ENCODE measurements at places on chromosomes 6 and 20. TPM values are rescaled to one million over a fixed set of nuclear protein-coding genes. Genes with fewer than 3 reads are reported as not detected.

GRCh38 chr6:107080036-107080435 is 35.3 kb downstream of the BEND3 start:
- DNase-seq = no peak

DNA sequence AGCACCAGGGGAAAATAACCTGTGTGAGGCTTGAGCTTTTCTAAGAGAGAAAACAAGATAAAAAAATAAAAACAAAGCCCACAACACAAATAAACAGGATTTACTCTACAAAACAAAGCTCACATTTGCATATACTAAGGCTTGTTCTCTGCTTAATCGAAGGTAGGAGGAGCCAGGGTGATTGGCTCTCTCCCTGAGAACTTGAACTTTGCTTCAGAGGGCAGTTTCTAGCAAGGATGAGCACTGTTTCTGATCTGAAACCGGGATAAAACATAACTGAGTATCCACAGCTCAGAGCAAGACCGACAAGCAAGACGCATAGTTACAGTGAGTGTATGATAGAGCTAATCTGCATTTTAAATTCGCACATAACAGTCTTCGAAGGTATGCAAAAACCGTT is 200.6 kb downstream of the PRKN start:
- DNase-seq = no peak

- no peak for DNase-seq
Measured at GRCh38 chr6:32816746-32817204, at the start of gene HLA-DOB. HLA-DOB (minus strand) TSS chr6:32817002; CDS start chr6:32816951, 51 bp downstream.

- DNase-seq = no peak
Measured at GRCh38 chr20:37915434-37915787, 12.5 kb downstream of the VSTM2L start.

DNA sequence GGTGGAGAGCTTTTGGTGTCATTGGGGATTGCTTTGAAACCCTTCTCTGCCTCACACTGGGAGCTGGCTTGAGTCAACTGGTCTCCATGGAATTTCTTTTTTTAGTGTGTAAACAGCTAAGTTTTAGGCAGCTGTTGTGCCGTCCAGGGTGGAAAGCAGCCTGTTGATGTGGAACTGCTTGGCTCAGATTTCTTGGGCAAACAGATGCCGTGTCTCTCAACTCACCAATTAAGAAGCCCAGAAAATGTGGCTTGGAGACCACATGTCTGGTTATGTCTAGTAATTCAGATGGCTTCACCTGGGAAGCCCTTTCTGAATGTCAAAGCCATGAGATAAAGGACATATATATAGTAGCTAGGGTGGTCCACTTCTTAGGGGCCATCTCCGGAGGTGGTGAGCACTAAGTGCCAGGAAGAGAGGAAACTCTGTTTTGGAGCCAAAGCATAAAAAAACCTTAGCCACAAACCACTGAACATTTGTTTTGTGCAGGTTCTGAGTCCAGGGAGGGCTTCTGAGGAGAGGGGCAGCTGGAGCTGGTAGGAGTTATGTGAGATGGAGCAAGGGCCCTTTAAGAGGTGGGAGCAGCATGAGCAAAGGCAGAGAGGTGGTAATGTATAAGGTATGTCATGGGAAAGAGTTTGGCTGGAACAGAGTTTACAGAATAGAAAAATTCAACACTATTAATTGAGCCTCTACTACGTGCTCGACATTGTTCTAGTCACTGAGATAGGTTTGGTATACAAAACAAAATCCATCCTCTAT is 31.2 kb downstream of the SRSF3 start:
- DNase-seq = no peak

- no peak for DNase-seq
Measured at GRCh38 chr6:33443619-33444504, 10.5 kb upstream of the ZBTB9 start.

DNA sequence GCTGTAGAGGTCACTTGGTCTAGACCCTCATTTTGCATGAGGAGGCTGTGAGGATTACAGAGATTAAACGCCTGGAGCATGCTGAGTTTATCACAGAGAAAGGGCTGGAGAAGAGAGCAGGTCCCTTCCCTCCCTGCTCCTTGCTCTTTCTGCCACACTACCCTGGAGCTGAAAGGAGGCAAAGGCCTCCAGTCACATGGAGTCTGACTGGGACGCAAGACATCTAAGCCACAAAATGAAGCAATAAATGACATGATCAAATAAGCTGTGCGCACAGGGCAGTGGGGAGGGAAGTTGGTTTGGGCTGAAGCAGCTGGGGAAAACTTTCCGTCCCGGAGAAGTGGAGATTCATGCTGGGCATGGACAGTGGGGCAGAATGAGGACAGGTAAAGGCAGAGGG is 33.3 kb downstream of the ATXN1 start:
- no peak for DNase-seq

Gene ZNF76
- 30.7 TPM for total RNA-seq

Gene MAP1LC3A
- total RNA-seq = 50.1 TPM

Gene SNAP25
- 1.9 TPM for total RNA-seq
